ENCODE measurements at places on chromosomes 2 and 18. TPM values are rescaled to one million over a fixed set of nuclear protein-coding genes. Genes with fewer than 3 reads are reported as not detected.

Gene TET3
- 2.6 TPM for total RNA-seq

Gene SMC6
- 12.7 TPM for total RNA-seq

Gene RAB6C
- 0.16 TPM for total RNA-seq

Gene SCYGR8
- total RNA-seq: not detected

Gene COBLL1
- total RNA-seq: 15.2 TPM

Gene IMPACT
- total RNA-seq: 19.8 TPM

Gene CXCR1
- total RNA-seq: 1.1 TPM

Gene VAMP5
- 62.1 TPM for total RNA-seq

Gene SERPINB11
- total RNA-seq: not detected

Gene COLEC11
- 1.9 TPM for total RNA-seq

Gene DSG2
- 35.7 TPM for total RNA-seq

Gene LYPD1
- not detected for total RNA-seq

Gene USP34
- total RNA-seq: 45.7 TPM

Gene KCNG2
- not detected for total RNA-seq

Gene AMER3
- total RNA-seq: not detected

Gene GRHL1
- 0.81 TPM for total RNA-seq

Gene DAPL1
- total RNA-seq: not detected

Gene TGFA
- 1.0 TPM for total RNA-seq
